ENCODE measurements at places on chromosomes 2 and 18.

- DNase-seq: no peak
Measured at GRCh38 chr2:42953216-42953615, 160.8 kb upstream of the HAAO start.

GRCh38 chr2:197705912-197706838, 1.0 kb downstream of the MARS2 start:
- no peak for DNase-seq

DNA sequence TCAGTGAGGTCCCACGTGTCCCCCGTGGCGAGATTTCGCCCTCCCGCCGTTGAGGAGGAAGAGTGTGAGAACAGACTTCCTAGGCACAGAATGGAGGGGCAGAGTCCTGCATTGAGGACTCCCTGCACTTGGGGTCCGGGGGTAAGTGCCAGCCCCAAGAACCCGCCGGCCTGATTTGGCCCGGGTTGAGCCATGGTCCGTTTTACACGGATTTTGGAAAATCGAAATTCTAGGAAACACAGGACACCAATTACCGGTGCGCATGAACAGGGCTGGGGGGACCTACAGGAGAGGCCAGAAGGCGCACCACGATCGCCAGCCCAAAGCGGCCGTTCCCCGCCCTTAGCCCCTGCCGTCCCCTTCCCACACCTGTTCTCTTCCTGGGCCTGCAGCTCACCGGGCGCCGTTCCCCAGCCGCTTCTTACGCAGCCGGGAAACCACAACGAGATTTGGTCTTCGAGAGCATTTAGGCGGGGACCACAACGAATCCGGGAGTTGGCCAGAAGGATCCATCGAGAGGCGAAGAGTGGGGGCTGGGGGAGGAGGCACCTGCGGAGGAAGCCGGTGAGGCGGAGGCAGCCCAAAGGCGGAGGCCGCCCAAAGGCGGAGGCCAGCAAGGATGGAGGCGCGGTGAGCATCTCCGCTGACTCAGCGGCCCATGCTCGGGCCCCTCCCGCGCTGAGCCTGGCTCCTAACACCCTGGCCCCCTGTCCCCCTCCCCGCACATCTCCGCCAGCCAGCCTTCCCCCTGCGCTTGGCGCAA, 464 bp upstream of the TLX2 start:
- no peak for DNase-seq

GRCh38 chr2:68134554-68134953, 23.1 kb upstream of the PNO1 start:
- DNase-seq: no peak

- no peak for DNase-seq
Measured at GRCh38 chr2:122019724-122020123, 264.3 kb downstream of the TSN start.

- DNase-seq: no peak
Measured at GRCh38 chr2:168448980-168449379, 7.1 kb upstream of the CERS6 start.

DNA sequence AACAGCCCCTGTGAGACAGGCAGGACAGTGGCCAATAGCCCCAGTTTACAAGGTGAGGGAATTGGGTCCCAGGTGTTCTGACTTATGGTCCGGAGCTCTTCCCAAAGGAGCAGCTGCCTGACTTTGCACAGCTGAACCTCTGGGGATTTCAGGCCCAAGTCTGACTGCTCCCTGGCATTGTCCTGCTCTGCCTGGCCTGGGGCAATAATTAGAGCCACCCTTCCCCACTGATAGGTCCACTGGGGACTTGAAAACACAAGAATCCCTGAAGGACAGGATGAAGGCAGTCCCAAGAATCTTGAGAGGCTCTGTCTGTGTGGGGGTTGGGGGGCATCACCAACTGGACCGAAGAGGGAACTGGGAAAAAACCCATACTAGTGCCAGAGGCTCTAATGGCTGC, 3.7 kb upstream of the FEV start:
- DNase-seq: no peak

DNA sequence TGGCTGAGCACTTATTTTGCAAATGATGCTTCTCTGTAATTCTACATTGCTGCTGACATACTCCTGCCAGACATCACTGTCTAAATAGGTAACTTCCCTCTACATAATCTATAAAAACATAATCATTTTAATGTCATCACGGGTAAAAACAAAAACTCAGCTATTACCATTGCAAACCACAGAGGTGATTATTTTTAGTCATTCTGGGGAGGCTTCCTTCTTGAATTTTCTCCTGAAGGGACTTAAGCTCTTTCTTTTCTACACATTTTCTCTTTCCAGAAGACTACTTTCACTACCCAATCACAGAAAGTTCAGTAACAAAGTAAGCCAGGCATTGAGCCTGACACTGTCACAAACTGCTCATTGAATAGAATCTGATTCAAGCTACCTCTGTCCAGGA, 40.4 kb upstream of the NFU1 start:
- DNase-seq: no peak

- no peak for DNase-seq
Measured at GRCh38 chr2:2960441-2961133, 417.0 kb downstream of the EIPR1 start.

DNA sequence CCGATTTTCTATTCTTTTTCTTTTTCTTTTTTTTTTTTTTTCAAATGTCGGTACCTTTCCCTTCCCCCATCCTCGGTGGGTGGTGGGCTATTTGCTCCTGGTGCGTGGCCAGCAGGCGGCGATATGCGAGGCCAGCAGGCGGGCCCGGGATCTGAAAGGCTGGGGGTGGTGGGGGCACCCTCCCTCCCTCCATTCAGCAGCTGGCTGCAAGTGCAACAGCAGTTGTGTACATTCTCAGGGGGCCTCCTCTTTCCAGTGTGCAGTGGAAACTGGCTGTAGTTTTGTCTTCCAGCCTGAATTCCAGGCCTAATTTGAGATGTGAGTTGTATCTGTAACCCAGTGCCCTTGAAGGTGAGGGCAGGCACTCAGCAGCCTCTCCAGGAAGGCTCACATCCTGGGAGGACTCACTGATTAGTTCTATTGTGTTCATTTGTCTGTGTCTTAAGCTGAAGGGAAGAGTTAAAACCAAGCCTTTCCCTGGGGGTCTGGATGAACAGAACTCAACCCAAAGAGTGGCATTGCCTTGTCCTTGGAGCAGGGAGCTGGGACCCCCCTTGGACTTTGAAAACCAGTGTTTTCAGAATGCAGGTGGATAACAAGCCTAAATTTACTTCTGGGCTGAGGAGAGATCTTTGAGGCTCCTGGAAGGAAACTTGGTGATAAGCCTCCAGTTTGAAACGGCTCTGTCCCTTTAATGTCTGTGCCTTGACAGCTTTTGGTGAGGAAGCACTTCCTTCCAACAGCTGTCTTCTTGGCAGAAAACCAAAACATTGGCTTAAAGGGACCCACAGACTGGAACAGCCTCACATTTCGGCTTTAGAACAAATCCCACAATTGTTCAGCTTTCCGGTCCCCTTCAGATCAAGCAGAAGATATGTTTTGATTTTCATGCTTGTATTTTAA, 3.3 kb downstream of the MYCN start:
- DNase-seq: no peak

- no peak for DNase-seq
Measured at GRCh38 chr2:7083580-7084509, 166.6 kb downstream of the RNF144A start.

DNA sequence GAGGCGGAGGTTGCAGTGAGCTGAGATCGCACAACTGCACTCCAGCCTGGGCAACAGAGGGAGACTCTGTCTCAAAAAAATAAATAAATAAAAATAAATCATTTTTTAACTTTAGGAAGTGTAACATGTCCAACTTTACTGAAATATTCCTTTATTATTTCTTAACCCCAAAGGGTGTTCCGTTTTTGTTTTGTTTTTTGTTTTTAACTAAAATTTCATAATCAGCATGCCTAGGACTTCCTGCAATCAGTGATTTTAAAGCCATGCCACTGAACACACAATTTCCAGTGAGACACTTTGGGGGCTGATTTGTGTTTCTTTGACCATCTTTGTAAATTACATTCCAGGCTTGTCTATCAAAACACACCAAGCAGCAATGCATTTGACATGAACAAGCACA, 7.1 kb downstream of the CATIP start:
- DNase-seq: no peak

GRCh38 chr2:142180820-142181533, 50.2 kb upstream of the LRP1B start:
- DNase-seq: no peak

DNA sequence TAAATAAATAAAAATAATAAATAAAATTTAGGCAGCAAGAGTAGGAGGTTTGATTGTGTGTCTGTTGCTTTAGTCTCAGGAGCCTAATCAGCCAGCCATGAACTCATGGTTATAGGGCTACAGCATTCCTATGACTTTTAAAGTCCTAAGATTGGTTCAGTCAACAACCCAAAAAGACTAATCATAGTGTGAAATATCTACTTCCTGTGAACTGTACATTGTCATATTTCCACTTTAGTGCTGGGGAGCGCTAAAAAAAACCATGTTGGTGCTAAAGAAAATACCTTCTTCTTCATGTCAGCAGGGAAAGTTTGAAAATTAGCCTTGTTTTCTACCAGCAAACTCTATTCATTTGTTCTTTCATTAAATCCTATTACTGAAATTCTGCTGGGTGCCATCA, 521.6 kb downstream of the RNF144A start:
- no peak for DNase-seq

DNA sequence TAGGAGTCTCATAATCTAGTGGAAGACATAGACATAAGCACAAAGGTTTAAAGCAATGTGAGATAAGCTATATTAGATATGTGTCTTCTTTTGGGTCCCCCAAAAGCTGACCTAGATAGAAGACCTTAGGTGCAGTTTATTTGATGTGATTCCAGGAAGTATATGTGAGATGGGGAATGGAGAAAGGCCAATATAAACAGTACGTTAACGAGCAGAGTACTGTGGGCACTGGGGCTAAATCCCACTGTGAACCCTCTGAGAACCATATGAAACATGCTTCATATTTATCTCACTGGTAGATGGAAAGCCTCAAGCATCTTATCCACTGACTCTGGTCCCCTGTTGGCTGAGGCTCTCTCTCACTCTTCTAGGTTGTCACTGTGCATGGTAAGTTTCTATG, 62.6 kb upstream of the ZC3H15 start:
- no peak for DNase-seq

GRCh38 chr2:6770006-6770405, 95.7 kb downstream of the CMPK2 start:
- no peak for DNase-seq

DNA sequence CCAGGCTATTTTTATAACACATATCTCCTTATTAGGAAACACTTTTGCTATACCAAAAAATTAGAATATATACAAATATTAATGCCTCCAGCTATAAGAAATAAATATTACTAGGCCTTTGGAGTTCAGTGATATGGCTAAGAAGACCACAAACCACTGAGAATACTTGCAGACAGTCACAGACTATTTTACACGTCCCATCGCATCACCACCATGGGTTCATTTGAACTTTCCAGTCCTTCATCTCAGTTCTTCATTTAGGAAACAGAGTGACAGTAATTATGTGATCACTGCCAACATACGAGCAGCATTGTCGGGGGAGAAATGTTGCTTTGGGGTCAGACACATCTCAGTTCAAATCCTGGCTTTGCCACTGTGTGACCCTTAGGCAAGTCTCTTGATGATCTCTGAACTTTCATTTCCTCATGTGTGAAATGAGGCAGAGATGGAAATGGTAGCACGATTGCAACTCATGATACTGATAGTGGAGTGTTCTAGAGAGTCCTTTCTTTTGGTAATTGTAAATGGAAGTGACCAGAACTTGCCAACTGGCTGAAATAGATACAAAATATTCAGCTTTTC, 138.9 kb upstream of the NRP2 start:
- no peak for DNase-seq

- DNase-seq: no peak
Measured at GRCh38 chr18:74857901-74858300, 260.2 kb downstream of the ZNF407 start.

GRCh38 chr2:135230150-135230549, 178.1 kb downstream of the RAB3GAP1 start:
- no peak for DNase-seq

Measured in activated CD4-positive, CD25-positive, alpha-beta regulatory T cell treated with anti-CD3 and anti-CD28 coated beads, Interleukin-2, amount 50 U/mL, for 72 hours (primary cell).